Stimulated activated CD4-positive, alpha-beta T cell treated with anti-CD3 and anti-CD28 coated beads, Interleukin-2, amount 100 ng/mL, for 24 hours (primary cell): ENCODE measurements at places on chromosomes 3 and 15.

DNA sequence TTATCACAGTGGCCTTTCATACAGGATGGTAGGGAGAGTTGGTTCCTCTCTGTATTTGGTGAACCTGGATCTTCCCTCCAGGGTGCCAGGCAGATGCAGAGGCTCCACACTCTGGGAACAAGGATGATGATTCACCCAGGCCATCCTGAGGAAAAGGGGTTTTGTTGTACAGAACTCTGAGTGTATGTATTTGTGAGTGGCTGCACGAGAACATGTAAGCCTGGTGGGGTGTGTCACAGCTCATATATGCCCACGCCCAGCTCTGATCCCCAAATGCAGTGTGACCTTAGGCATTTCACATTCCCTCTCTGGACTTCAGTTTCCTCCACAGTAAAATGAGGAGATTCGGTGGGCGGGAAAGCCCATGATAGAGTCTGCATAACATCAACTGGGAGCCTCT is 11.6 kb upstream of the CILP start:
- no peak for DNase-seq

GRCh38 chr15:87713475-87713879 is 543.1 kb downstream of the NTRK3 start:
- DNase-seq, result no peak

- no peak for DNase-seq
These were observed 65.4 kb upstream of the DLG1 start for GRCh38 chr3:197363553-197364409.

- DNase-seq, result peak; percentile 37
These were observed 11.6 kb downstream of the ADAMTS17 start for GRCh38 chr15:100330221-100330620.

DNA sequence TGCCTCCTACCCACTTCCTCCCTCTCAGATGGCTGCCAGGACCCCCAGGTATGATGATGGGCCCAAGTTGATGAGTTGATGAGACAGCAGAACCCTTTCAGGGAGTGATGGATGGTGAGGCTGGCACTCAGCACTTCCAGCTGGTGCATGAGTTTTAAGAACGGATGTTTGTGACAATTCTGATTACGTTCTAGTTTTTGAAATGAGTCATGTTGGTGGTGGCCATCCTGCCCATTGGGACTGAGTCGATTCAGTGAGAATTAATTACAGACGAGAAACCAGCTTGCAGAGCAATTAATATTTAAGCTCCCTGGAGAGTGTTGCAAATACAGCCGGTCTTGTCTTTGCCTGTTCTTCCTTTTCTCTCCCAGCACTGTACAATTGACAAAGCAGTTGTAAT is 56.9 kb upstream of the NR2C2 start:
- DNase-seq, result no peak

DNA sequence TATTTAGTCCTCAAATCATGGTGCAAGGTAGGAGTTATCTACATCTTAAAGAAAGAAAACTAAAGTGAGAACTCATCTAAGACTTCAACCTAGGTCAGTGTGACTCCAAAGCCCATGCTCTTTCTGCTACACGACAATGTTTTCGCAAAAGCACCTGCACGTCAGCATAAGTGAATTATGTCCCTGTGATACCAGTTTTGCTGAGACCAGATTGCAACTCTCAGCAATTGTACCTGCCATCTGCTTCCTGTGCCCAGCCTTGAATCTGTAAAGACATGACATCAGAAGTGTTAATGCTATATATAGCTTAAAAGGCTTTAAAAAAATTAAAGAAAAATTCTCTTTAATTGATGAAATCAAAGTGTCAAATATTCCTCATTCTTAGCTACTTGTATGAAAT is 43.4 kb downstream of the RETNLB start:
- no peak for DNase-seq

DNA sequence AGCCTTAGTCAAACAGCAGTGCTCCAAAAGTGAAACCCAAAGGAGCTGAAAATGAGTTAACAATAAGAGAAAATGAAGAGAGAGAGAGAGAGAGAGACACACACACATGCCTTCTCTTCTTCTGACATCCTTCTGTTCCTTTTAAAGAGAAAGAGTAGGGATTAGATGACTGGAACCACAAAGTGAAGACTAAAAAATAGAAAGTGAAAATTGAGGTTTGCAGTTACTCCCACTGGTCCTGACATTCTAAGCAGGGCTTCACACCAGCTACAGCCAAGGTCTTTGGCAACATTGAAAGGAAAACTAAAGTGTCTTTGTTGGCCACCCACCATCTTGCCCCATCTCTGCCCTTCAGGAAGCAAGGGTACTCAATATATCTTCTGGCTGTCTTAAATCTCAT is 59.2 kb downstream of the USP50 start:
- no peak for DNase-seq

DNA sequence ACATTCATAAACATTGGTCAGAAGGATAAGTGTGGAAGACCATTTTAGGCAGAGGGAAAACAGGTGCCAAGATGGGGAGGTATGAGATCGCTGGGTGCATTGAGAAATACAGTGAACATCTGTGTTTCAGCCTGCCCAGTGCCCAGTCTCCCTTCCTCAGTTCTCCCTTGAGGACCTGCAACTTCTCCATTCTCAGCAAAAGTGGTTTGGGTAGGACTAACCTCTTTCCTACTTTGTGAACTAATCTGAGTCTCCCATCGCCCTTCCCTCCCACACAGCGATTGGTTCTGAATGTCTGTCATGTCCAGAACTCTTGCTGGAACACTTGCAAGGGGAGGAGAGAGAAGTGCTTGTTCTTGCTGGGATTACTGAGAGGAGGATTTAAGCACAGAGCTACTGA is 10.9 kb upstream of the CCNL1 start:
- no peak for DNase-seq

GRCh38 chr3:52030714-52031310 is 25.6 kb downstream of the DUSP7 start:
- DNase-seq, result no peak

DNA sequence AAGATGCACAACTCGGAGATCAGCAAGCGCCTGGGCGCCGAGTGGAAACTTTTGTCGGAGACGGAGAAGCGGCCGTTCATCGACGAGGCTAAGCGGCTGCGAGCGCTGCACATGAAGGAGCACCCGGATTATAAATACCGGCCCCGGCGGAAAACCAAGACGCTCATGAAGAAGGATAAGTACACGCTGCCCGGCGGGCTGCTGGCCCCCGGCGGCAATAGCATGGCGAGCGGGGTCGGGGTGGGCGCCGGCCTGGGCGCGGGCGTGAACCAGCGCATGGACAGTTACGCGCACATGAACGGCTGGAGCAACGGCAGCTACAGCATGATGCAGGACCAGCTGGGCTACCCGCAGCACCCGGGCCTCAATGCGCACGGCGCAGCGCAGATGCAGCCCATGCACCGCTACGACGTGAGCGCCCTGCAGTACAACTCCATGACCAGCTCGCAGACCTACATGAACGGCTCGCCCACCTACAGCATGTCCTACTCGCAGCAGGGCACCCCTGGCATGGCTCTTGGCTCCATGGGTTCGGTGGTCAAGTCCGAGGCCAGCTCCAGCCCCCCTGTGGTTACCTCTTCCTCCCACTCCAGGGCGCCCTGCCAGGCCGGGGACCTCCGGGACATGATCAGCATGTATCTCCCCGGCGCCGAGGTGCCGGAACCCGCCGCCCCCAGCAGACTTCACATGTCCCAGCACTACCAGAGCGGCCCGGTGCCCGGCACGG is 991 bp downstream of the SOX2 start:
- DNase-seq, result no peak

DNA sequence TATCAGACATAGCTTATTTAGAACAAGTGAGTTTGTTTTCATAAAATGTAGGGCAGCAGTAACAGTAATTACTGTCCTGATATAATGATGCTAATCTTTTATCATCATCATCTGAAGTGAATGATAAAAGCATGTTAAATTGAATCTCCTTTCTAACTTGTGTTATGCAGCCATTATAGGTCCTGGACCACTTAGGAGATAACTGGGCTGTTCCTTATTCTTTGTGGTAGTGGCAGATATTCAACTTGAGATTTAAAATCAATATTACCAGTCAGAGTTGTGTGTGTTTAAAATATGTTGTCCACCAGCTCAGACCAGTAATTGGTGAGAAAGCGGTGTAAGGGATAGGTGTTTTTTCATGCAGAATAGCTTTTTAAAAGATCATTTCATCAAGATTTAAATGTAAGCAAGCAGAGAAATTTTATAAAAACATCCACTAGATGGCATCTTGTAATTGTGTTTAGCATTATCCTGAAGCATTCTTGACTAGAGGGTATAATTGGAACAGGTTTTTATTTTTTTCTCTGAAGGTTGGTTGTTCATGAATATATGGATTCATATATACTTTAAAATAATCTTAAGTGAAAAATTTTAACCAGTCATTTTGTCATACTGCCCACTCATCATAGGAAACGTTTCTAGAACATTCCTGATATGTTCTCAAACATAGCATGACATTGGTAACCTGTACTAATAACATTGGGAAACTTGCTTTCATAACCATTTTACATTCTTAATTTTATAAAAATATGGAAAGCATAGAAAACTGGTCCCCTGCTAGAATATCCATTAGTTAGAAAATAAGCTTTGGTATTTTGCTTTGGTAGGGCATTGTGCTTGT is 153.9 kb downstream of the BBX start:
- no peak for DNase-seq
